ENCODE measurements at places on chromosomes 16 and 17.

DNA sequence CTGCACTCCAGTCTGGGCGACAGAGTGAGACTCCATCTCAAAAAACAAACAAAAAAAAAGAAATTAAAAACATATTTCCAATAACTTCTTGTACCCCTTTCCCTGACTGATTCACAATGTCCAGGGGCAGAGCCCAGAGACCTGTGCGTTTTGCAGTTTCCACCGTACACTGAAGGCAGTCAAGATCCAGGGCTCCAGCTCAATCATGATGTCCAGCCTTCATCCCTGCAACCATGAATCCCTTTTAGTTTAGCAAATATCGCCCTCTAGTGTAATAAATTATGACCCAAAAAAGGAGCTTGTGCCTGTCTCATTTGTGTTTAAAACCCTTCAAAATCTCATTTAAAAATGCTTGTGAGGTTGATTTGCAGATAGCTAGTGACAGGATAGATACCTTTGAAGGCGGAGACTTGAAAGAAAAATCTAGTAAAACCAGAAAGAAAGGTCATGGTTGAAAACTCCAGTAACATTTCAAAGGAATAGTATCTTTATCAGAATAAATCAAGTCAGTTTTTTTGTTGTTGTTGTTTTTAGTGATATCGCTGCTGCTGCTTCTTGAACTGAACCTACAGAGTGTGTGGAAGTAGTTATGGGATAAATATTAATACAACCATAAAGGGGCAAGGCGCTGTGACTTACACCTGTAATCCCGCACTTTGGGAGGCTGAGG lies 3.7 kb upstream of the ERN1 start:
- peak; percentile 58 for DNase-seq

GRCh38 chr17:42844761-42845555 lies 578 bp downstream of the AOC2 start:
- DNase-seq = no peak

DNA sequence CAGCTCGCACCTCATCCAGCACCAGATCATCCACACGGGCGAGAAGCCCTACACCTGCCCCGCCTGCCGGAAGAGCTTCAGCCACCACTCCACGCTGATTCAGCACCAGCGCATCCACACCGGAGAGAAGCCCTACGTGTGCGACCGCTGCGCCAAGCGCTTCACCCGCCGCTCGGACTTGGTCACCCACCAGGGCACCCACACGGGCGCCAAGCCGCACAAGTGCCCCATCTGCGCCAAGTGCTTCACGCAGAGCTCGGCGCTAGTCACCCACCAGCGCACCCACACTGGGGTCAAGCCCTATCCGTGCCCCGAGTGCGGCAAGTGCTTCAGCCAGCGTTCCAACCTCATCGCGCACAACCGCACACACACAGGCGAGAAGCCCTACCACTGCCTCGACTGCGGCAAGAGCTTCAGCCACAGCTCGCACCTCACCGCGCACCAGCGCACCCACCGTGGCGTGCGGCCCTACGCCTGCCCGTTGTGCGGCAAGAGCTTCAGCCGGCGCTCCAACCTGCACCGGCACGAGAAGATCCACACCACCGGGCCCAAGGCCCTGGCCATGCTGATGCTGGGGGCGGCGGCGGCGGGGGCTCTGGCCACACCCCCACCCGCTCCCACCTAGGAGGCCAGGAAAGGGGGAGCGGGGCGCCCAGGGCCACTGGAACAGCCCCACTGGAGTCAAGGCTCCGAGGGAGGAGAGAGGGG lies 7.5 kb downstream of the ZNF205 start:
- no peak for DNase-seq

GRCh38 chr17:53687324-53687723 lies 135.4 kb upstream of the KIF2B start:
- DNase-seq = no peak

DNA sequence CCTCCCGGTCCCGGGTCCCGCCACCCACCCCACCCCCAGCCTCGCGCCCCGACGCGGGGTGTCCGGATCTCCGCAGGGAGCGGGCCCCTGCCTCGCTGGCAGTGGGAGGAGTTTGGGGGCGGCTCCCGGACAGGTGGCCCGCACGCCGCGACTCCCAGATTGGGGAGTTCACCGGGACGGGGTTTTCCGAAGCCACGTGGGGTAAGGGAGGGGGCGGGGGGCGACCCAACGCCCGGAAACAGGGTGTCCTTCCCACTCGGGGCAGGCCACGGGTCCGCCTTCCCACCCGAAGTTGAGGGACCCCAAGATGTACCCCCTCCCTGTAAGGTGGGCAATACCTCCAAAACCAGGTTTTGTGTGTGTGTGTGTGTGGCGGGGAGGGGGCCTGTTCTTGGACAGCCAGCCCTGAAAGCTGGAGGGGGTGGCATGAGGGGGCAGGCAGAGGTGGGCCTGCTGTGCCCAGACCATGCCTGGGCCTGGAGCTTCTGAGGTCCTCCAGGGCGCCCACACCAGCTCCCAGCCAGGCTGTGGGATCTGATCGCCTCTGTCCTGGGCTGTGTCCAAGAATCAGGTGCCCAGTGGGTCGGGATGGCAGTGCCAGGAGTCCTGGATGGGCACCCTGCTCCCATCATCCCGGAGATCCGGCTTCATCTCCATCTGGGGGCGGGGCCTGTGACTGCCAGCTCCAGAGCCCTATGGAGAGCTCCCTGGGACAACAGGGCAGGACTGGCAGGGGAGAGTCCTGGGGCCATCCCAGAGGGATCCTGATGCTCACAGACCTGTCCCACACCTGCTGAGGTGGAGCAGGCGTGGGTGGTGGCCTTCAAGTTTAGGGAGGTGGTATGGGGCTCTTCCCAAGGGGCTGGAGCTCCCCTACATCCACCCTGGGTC lies 767 bp downstream of the SYNGR2 start:
- DNase-seq = no peak

- DNase-seq = no peak
Measured at GRCh38 chr16:47660540-47660939, 199.4 kb downstream of the PHKB start.

- DNase-seq = no peak
Measured at GRCh38 chr17:64575431-64575830, 68.7 kb downstream of the CEP95 start.
